ENCODE measurements at places on chromosomes 2 and 18.

- no peak for DNase-seq
These were observed 1.5 kb downstream of the CRYBA2 start for GRCh38 chr2:218991674-218992168.

DNA sequence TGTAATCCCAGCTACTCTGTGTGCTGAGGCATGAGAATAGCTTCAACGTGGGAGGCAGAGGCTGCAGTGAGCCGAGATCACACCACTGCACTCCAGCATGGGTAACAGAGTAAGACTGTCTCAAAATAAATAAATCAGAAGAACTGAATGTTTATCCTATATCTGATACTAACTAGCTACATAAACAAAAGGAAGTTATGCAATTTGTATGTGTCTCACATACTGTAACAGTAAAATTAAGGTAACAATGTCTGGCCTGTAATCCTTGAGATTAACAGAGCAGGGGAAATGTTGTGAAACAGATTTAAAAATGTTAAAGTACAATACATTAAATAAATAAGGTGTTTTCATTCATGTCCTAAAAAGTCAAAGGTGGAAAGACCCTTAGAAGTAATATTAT lies 150.8 kb downstream of the MEMO1 start:
- no peak for DNase-seq

- DNase-seq: no peak
These were observed 954 bp downstream of the CCNT2 start for GRCh38 chr2:134919341-134920210.

- no peak for DNase-seq
These were observed 12.2 kb downstream of the CXCR2 start for GRCh38 chr2:218138047-218138446.

- no peak for DNase-seq
These were observed 110.9 kb downstream of the LYPD6 start for GRCh38 chr2:149441255-149441654.

DNA sequence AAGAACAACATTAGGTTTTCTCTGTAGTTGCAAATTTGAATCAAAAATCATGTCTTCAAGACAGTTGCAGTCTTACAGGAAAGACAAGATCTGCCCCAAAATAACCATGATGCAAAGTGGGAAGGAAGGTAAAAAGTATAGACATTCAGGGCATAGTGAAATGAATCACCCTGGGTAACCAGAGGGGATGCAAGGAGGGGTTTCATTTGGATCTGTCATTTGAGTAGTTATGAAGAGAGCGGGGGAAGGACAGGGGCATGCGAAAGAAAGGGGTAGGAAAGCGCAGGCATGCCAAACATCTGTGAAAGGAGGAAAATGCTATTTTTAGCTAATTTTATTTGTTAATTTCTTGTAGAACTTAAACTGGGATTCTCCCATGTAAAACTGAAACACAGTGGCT lies 219.1 kb upstream of the BOD1L2 start:
- no peak for DNase-seq

- DNase-seq: no peak
These were observed 100.8 kb downstream of the GALNT1 start for GRCh38 chr18:35682281-35682867.

- no peak for DNase-seq
These were observed 104.8 kb downstream of the POLR1A start for GRCh38 chr2:86000938-86001312.

GRCh38 chr2:224650815-224651439 lies 65.2 kb downstream of the CCDC195 start:
- no peak for DNase-seq

DNA sequence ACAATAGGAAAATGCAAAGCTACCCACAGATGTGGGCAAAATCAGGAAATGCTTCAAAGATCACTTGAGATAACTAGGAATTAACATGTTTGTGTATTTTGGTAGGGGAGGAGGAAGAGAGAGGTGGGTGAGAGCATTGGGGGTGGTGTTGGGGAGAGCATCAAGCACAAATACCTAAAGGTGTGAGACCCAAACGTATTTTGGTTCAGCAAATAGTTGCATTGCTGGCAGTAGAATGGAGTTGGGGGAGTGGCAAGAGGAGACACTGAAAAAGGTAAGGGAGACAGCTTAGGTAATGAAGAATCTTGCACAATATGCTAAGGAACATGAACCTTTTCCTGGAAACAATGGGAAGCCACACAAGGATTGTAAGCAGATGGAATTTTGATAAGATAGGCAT lies 1.5 kb upstream of the PELI1 start:
- no peak for DNase-seq

DNA sequence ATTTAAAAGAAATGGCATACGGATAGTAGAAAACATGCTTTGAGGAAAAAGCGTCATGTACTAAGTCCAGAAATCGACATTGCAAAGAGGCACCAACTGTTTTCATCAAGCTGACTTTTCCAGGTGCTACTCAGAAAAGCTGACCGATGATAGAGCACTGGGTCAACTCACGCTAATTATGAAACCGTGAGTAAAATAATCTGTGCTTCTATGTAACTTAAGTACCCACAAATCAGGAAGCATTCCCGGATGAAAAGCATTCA lies 353 bp upstream of the NUP35 start:
- DNase-seq: no peak
